ENCODE measurements at places on chromosomes 5 and 9. TPM values are rescaled to one million over a fixed set of nuclear protein-coding genes. Genes with fewer than 3 reads are reported as not detected.

DNA sequence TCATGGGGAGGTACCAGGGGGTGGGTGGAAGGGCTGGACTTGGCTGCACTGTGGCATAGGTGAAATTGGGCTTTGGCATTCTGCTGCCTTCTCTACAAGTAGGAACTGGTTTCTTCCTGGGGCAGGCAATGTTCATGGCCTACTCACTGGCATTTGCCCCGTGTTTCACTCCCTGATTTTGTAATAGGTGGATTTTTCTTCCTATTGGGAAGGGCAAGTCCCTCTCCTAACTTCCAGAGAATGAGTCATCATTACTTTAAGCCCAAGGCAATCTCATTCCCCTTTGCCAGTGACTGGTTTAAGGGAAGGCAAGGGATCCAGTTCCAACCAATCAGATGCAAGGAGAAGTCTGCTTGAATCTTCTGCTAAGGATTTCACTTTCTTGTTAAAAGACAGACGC, 67.9 kb upstream of the ANKRD55 start:
- DNase-seq: no peak

GRCh38 chr5:59660737-59661136, 232.8 kb downstream of the PDE4D start:
- no peak for DNase-seq

DNA sequence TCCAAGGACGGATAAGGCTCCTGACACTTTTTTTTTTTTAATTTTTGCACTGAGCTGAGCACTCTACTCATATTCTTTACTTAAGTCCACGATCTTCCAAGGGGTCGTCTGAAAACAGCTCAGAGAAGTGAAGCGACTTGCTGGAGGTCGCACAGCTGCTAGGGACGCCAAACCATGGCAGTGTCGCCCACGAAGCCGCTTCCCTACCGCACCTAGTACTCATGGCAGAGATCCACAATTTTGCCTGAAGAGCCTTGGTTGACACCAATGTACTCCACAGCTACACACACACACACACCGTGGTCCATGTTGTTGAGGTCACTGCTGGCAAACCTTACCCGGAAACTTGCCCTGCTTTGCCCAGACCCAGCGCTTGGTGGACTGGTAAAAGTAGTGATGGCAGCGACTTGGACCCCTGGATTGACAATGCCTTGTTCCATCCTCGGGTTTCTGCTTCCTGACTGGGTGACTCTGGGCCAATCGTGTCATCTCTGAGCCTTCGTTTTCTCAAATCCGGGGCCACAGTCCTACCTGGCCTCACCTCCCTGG, 521 bp upstream of the SLIT3 start:
- DNase-seq: no peak

DNA sequence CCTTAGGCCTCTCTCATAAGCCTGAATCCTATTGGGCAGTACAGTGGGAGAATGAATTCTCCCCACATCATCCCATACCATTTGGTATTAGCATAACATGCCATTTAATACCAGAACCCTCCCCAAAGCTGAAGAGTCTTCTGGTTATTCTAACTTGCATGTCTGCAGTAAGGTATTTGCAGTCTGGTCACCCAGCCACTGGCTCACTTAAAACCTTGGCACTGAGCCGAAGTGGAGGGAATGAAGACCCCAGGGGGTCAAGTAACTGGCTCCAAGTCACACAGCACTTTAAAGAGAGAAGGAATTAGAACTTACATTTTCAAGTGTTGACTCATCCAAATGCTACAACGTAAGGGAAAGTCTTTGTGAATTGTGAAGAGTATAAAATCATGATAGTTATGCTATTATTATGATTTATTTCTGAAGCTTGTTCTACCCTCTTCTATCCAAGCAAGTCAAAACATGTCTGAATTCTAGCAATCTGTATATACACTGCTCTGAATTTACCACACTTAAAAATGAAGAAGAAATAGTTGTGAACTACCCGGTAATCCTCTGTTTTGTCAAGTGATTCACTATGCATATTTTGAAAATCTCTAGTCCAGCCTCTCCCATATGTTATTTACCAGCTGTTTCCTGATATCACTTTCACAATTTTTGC, 28.5 kb downstream of the GLRA1 start:
- no peak for DNase-seq

- DNase-seq: no peak
These were observed 678.4 kb upstream of the RGMB start for GRCh38 chr5:98095072-98095471.

EIF4E1B gene
- not detected for total RNA-seq
